EH (cell line): ENCODE measurements at places on chromosomes 7 and 10.
A peak's percentile ranks its signal among the peaks of the same experiment; 100 is the strongest.

- peak; percentile 44 for DNase-seq
Observed at GRCh38 chr10:21675157-21675796, 141.2 kb downstream of the MLLT10 start.

- DNase-seq: no peak
Observed at GRCh38 chr10:123689880-123690279, 23.7 kb downstream of the GPR26 start.

DNA sequence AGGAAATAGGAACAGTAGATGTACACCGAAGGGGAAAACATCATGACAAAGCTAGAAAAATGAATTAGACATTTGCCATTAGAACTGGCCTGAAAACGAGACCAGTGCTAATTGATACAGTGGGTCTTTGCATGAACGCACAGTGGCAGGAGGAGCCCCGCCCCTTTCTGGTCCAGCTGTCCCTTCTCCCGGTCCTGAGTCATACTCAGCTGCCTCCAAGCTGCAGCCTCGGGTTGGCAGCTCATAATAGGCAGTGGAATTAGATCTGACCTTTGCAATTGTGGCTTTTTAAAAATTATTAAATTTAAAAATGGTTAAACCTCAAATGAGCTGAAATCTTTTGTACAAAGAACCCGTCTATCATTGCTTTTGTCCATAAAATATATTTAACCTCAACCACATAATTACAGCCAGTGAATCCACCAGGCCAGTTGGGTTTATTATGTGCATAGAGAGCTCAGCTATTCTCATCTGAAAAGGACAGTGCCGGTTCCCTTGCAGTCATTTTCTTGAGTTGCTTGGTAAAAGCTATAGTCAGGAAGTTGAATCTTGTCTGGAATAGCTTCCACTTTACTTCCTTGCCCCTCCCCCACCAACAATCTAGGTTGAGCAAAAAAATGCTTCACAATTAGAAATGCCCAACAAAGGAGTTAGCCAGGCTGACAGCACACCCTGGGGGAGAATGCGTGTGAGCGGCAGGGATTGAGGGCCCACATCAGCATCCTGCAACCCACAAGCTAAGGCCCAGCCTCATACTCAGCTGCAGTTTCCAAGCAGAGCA lies 147.1 kb downstream of the BUB3 start:
- peak; percentile 16 for DNase-seq

GRCh38 chr10:52077814-52078213 lies 236.3 kb upstream of the DKK1 start:
- no peak for DNase-seq

GRCh38 chr7:99079104-99079503 lies 64.8 kb downstream of the SMURF1 start:
- peak; percentile 37 for DNase-seq

- DNase-seq: no peak
Observed at GRCh38 chr7:137934941-137935883, 66.7 kb downstream of the CREB3L2 start.

DNA sequence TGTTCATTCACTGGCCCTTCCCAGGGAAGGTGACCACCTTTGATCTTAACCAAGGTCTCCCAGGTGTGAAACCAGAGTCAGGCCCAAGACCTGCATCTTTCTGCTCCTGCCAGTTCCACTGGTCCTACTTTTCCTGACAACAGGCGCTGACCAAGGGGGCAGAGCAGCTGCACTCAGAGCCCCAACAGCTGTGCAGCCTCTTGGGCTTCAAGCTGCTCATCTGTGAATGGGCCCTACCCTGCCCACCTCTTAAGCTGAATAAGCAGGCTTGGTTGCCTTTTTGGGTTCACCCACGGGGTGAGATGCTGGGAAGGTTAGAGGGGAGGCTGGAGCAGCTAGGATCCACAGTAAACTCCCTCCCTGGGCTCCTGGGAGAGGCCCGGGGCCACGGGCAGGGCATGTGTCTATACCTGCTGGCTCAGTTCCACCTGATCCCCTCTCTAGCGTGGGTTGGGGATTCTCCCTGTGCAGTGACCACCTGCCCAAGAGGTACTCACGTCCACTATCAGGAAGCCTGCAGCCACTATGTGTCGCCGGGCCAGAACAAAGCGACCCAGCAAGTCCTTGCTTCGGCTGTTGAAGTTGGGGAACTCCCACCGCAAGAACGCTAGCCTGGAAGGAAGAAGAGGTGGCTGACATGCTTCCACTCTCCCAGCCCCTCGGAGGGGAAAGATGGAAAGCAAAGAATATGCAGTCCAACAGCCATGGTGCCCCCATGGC lies 10.6 kb downstream of the TBRG4 start:
- DNase-seq: no peak

- DNase-seq: no peak
Observed at GRCh38 chr7:117237646-117238045, 85.2 kb downstream of the WNT2 start.

DNA sequence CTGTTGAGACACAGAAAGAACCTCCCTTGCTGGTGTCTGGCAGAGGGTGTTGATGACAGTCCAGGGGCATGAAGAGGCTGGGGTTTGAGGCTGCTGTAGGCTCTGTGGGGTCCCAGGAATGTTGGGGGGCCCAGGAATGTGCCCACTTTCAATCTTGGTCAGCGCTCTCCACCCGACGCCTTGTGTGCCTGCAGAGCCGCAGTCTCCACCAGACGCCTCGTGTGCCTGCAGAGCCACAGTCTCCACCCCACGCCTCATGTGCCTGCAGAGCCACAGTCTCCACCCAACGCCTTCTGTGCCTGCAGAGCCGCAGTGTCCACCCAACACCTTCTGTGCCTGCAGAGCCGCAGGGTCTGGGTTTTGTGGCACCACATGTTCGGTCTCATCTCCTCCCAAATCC lies 84.0 kb downstream of the ADARB2 start:
- no peak for DNase-seq

DNA sequence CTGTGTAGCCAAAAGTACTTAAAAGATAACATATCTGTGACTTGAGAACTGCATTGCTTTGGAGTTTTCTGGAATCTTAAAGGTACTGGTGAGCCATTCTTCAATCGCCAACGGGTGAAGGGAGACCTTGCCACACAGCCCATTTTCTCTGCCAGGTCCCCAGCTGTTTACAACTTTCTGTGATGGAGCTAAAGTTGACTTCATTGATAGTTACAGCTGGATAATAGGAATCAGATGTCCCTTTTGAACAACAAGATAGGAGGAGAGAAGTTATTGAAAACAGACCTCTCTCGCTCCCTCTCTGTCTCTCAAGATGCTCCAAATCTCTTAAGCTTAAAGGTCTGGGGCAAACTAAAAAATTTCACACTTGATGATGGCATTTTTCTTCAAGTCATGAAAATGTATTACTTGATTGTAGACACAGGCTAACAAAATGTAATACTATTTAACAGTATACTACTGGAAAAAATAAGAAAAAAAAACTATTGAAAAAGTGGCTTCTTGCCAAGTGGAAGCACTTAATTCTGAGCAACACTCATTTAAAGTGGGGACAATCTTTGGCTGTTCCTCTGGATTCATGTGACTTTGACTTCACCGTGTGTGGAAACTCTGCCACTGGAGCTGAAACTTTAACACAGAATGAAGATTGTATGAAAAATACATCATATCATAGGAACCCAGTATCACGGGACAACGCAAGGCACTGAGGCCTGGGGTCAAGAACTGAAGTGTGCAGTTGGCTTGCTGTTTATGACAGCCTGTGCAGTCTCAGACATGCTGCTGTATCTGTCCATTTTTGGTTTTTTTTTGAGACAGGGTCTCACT lies 78.4 kb upstream of the AFAP1L2 start:
- no peak for DNase-seq
